Left renal cortex interstitium (tissue), 4 donors: ENCODE measurements at places on chromosomes 1 and 21. TPM values are rescaled to one million over a fixed set of nuclear protein-coding genes. Genes with fewer than 3 reads are reported as not detected.

DNA sequence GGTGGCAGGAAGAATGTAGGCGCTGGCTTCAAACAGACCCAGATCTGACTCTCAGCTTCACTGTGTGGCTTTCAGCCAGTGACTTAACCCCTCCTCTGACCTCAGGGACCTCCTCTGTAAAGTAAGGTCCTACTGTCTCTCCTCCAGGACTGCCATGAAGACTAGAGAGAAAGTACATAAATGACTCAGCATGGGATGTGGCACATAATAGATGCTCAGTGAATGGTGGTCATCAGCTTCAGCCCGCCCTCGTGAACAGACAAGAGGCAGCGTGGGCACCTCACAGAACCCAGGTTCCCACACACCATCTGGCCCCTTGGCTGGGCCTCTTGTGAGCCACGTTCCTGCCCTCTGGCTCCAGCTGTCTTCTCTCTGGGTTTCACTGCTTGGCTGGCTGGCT, 126.0 kb downstream of the SYF2 start:
- no peak for DNase-seq

- DNase-seq, result no peak
Measured at GRCh38 chr1:93579891-93580290, 101.7 kb downstream of the BCAR3 start.

The TMEM125 gene
- 12.5 TPM for polyA plus RNA-seq

The CRTC2 gene
- polyA plus RNA-seq, result 29.1 TPM

DNA sequence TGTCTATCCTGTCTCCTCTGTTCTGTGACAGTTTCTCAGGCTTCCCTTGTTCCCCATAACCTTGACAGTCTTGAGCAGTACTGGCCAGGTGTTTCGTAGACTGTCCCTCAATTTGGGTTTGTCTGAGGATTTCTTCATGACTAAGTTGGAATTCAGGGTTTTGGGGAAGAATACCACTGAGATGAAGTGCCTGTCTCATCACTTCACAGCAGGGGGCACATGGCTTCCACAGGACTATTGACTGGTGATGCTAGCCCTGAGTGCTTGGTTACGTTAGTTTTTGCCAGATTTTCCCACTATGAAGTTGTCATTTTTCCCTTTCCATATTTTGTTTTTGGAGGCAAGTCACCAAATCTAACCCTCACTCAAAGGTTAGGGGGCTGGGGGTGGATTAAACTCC, 45.7 kb downstream of the CDCP2 start:
- DNase-seq, result no peak

DNA sequence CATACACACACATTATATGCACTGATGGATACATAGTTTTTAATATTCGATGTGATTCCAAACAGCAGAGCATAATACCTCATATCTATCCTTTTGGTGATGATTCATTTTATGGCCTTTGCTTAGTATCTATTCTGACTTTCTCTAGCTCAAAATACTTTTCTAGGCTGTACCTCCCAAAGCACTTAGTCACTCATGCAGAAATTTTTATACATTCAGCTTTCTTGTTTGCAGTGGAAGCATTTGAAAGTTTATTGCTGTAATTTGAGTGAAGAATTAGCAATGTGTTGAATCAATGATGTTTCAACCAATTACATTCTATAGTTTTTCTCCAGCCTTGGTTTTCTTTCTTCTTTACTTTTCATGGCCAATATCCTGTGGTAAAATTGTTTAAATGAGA, 66.7 kb downstream of the LBR start:
- DNase-seq, result no peak
